ENCODE measurements at places on chromosomes 1 and 21.

DNA sequence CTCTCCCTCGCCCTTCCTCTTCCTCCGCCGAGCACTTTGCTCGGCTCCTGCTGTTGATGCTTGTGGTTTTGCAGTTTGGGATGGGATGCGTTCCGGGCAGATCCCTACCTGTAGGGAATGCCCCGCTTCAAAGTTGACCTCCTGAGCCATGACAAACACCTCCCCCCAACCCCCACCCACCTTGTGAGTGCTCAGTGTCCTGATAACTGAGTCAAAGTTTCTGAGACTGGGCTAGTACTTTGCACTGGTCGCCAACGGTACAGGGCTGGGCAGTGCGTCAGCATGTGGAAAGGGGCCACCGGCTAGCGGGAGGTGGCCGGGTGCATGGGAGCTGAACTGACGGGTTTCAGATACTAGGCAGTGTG is 771 bp downstream of the RABGAP1L start:
- DNase-seq, result peak; percentile 68

DNA sequence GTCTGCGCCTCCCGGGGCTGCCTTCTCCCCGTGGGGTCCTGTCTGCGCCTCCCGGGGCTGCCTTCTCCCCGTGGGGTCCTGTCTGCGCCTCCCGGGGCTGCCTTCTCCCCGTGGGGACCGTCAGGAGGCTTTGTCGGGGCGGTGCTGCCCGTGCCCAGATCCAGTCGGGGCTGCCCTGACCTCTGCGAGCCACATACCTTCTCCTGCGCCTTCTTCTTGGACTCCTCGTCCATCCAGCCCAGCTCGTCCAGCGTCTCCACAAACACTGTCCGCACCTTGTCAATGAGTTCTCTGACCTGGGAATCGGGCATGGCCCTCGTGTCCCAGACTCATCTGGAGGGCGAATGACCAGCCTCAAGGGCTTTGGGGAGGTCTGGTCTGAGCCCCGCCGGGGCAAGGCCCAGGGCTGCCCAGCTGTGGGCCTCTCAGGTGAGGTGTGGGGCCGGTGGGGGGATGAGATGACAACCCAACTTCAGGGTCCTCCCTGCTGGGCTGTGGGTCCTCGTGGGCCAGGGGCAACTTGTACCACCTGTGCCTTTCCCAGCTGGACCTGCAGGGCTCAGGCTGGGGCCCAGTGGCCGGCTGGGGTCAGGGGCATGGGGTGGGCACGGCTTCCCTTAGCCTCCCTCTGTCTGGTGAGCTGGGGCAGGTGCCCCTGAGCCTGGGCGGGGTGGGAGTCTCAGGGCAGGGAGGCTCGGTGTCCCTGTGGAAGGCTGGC is 9.4 kb downstream of the PRXL2B start:
- peak; percentile 34 for DNase-seq

DNA sequence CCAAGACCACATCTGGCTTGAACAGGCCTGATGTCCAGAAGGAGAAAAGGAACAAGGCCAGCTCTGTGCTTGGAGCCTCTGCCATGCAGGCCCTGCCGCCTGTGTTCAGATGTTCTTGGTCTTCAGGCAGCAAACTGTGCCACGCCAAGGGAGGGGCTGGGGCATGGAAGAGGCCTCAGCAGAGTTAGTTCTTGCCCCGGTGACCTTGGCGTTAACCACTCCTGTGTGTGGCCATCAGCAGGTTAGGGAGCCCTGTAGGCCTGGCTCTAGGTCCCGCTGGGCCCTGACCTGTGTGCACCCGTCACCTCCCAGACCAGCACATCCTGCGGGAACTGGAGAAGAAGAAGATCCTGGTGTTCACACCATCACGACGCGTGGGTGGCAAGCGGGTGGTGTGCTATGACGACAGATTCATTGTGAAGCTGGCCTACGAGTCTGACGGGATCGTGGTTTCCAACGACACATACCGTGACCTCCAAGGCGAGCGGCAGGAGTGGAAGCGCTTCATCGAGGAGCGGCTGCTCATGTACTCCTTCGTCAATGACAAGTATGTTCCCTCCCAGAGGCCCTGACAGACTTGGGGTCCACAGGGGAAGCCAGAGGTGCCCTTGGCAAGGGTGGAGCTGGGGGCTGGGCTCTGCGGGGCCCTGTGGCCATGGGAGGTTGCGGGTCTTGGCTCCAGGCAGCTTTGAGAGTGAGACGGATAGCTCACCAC is 7.1 kb downstream of the ZC3H12A start:
- DNase-seq, result peak; percentile 56

DNA sequence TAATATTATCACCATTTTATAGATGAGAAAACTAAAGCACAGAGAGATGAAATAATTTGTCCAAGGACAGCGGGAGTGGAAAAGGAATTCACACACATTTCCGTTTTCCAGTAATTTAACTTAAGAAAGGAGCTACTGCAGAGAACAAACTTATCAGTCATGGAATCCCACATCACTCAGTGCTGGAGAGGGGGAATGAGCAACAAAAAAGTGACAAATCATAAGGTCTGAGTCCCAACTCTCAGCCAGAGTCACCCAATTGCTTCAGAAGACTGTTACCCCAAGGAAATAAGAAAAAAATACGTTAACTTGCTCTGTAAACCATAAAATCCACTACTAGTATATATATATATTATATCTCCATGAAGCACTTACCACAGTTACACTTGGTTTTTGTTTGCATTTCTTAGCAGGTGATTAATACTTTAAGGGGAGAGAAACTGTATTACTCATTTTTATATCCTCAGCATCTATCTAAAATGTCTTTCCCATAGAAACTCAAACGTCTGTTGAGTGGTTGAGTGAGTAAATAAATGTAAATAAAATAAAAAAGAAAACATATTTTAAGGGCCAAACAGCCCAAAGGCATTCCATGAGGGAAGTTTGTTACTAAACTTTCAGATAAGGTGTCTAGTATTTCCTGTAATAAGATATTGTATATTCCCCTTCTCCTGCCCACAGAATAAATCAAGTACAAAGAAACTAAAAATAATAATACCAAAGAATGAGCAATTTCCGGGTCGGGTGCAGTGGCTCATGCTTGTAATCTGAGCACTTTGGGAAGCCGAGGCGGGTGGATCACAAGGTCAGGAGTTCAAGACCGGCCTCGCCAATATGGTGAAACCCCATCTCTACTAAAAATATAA is 76.8 kb downstream of the SLC45A1 start:
- DNase-seq, result no peak

DNA sequence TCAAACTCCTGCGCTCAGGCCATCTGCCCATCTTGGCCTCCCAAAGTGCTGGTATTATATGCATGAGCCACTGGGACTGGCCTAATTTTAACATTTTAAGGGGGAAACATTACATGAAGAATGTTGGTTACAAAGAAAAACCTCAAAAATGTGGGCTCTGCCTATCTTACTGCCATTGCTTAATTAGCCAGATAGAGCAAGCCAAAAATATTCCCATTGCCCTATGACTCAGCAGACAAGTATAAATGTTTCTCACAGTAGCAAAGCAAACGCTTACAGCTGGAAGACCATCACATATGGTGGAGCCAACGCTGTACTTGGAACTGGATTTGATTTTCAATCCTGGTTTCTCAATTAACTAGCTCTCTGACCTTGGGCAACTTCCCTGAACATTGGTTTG is 502.0 kb downstream of the SMYD3 start:
- DNase-seq, result no peak

DNA sequence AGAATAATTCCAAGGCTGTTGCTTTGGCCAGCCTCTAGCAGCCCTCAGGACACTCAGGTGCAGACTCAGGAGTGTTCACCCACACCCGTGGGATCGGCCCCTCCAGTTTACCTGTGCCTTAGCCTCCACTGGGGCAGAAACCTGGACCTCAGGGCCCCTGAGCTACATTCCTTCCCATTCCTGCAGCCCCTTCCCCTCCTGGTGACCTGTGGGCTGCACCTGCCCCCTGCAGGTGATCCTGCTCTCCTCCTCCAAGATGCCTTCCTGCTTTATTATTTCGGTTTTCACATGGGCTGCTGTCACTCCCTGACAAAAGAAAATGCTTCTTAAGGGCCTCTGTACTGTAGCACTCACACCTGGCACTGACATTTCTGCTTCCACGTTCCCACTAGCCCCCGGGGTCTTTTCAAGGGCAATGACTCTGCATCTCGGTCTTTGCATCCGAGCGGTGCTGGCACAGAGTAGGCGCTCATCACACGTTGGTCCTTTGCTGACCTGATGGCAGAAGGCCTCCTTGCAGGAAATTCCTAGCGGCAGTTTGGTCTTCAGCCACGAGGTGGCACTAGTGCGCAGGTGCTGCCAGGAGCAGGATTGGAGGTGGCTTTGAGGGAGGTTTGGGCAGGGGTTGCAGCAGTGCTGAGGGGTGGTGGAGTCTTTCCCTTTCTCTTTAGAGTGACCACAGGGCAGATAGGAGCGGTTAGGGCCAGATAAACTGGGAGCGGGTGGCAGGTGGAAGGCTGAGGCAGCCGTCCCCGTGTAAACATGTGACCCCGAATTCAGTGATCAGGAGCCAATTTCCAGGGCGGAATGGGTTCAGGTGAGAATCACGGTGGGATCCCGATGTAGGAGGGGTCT is 25.3 kb upstream of the ETV3 start:
- peak; percentile 84 for DNase-seq

Data from Right ventricle myocardium inferior (tissue), 1 donor.